ENCODE measurements at places on chromosomes 6 and 20.

- DNase-seq = no peak
These were observed 7.5 kb downstream of the SNX5 start for GRCh38 chr20:17960927-17961586.

GRCh38 chr6:92538275-92538674, 881.1 kb downstream of the EPHA7 start:
- DNase-seq = no peak

DNA sequence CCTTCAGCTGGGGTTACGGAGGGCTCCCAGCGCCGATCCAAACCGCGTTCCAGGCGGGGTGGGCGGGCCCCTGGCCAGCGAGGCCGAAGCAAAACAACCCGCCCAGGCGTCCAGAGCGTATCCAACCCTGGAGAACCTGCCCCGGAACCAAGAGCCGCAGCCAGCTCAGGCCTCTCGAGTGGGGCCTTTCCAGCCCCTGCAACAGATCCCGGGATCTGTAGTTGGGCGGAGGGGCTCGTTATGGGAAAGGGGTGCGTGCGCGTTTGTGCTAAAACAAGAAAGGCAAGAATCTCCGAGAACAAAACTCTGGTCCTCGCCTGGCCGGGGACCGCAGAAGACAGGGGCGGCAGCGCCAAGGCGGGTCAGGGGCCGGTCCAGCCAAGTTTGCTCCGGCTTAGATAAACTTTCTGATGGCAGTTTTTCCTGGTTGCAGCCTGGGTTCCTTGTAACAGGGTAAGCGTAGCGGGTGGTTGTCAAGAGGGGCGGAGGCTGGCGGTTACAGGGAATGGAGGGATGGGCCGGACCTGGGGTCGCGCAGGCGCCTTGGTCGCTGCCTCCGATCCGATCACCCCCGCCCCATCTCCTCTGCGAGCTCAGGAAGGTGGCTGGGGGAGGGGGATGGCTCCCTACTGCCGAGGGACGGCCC, 448 bp upstream of the RIN2 start:
- DNase-seq = peak; percentile 24

GRCh38 chr20:57819291-57819690, 109.5 kb upstream of the PMEPA1 start:
- no peak for DNase-seq

DNA sequence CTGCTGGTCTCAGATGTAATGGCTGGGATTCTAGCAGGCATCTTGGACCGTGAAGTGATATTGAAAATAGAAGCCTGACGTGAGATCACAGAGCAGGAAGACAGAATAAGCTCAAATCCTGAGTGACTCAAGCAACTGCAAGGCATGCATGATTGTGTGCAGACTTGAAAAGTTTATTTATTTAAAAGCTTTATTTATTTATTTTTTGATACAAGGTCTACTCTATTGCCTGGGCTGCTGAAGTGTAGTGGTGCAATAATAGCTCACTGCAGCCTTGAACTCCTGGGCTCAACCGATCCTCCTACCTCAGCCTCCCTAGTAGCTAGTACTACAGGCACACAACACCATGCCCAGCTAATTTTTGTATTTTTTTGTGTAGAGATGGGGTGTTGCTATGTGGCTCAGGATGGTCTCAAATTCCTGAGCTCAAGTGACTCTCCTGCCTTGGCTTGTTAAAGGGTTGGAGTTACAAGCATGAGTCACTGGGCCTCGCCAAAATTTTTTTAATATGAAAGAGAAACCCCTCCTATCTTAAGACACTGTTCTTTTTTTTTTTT, 40.1 kb upstream of the RNF144B start:
- no peak for DNase-seq

GRCh38 chr6:170464080-170464479, 89.0 kb downstream of the PSMB1 start:
- no peak for DNase-seq
